Stimulated activated CD4-positive, alpha-beta T cell treated with anti-CD3 and anti-CD28 coated beads, Interleukin-4, amount 100 ng/mL, for 48 hours (primary cell): ENCODE measurements at places on chromosomes 3 and 15.
A peak's percentile ranks its signal among the peaks of the same experiment; 100 is the strongest.

DNA sequence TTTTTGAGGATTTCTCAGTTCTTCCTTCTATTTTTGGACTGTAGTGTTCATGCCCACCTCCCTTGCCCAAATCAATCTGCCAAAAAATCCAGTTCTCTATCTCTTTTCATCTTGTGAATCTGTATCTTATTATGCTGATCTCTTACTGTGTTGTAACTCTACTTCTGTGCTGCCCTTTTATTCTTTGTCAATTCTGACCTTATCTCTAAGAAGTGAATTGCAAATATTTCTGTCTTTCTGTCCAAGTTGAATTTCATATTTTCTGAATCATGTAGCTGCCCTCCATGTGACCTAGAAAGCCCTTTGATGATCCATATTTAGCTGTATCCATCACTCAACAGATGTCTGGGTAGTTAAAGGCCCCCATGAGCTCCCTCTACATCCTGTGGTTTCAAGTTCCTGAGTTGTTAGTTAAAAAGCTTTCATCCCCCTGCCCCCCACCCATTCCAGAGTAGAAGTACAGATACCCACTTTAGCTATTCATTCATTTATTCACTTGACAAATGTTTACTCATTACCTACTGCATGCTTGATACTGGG, 33.6 kb upstream of the ETV5 start:
- no peak for DNase-seq

DNA sequence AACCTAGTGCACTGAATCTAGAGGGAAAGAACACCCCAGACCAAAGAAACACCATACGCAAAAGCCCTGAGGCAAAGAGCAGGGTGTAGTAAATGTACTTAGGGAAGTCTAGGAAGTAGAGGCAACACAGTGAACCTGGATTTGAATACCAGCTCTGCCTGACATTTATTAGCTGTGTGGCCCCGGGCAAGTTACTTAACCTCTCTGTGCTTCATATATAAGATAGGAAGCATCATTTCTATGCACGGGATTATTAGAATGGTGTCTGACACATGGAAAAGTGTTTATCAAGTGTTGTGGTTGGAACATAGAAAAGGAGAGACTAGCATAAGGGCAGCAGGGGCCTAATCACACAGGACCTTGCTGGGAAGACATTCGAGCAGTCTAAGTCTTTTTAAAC, 132.2 kb downstream of the ERC2 start:
- no peak for DNase-seq

DNA sequence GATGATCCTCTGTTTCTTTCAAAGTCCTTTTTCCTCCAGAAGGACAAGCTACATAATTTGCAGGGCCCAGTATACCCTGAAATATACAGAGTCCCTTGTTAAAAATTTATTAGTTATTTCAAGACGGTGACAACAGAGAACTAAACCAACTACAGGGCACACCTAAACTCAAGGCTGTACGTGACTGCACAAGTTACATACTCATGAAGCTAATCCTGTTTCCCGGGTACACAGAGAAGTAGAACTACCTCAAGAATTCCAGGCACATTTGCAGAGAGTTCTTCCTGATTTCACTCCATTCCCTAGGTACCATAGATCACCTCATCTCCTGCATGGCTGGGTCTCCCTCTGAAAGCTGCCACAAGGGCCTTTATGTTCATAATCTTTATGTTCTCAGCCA, 279.4 kb upstream of the ARL6 start:
- no peak for DNase-seq

GRCh38 chr3:101635954-101636798, 40.8 kb downstream of the ZBTB11 start:
- peak; percentile 71 for DNase-seq

GRCh38 chr3:147119989-147120388, 286.4 kb downstream of the ZIC4 start:
- DNase-seq, result no peak

- no peak for DNase-seq
These were observed 10.7 kb upstream of the ANXA2 start for GRCh38 chr15:60408463-60408981.
